SIG-M5 (cell line): ENCODE measurements at places on chromosomes 12 and 14.

- no peak for DNase-seq
Measured at GRCh38 chr14:23559010-23559925, 3.2 kb downstream of the THTPA start.

DNA sequence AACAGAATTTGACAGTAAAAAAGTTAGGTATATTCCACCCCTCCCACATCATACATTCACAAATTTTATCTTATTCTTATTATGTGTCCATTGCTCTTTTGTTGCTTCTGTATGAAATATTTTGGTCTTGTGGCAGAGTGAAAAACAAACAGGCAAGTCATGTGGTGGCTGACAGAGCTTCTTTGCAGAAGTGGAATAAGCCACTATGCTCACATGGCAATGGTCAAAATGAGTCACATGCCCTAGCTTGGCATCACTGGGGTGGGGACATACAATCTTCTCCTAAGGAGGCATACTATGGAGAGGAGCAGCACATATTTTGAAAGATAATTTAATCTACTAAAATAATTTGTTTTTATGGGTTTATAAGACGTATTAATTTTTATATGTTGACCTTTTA is 27.7 kb upstream of the CMA1 start:
- no peak for DNase-seq

GRCh38 chr12:122859303-122860039 is 24.2 kb downstream of the HIP1R start:
- DNase-seq: no peak

GRCh38 chr12:43099691-43100163 is 452.3 kb downstream of the ADAMTS20 start:
- no peak for DNase-seq

DNA sequence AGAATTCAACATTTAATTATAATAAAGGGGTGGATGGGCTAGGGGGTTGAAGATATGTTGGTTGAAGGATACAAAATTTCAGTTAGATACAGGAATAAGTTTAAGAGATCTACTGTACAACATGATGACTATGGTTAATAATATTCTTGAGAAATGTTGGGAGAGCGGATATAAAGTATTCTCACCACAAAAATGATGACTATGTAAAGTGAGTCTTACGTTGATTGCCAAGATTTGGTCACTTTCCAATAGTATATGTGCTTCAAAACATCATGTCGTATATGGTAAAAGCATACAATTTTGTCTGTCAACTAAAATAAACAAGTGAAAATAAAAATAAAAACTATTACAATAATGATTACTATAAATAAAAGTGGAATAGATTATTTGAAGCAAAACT is 802.0 kb downstream of the C12orf50 start:
- DNase-seq: no peak

- DNase-seq: no peak
Measured at GRCh38 chr14:94088516-94088915, 7.4 kb downstream of the IFI27L1 start.

DNA sequence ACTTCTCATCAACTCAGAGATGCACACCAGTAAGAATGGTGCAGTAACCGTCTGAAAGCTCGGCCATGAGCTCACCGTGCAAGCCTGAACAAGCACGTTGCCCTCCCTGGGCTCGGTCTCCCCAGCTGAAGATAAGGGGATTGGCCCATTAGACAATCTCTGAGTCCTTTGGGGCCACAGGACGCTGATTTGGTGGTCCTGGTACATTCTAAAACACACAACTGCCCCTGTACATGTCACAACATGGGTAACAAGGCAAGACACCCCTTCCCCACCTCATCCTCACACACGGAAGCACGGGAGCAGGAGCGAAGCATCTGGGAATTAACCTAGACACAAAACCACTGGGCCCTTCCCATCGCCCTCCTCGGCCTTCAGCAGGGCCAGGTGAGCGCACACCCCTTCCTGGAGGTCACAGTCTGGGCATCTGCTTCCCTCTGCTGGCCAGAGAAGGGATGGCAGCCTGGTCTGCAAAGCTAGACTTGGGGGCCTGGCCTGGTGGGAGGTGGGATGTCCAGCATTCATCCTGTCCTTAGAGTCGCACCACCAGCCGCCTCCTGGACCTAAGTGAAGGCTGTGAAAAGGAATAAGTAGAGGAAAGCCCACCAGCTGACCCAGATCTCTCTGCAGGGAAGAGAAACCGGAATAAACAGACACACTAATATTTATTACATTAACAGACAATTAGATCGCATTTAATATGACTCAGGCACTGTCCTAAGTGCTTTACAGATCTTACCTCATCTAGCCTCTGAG is 18.9 kb upstream of the SMUG1 start:
- no peak for DNase-seq

GRCh38 chr14:76227450-76228050 is 75.8 kb downstream of the GPATCH2L start:
- DNase-seq: no peak

DNA sequence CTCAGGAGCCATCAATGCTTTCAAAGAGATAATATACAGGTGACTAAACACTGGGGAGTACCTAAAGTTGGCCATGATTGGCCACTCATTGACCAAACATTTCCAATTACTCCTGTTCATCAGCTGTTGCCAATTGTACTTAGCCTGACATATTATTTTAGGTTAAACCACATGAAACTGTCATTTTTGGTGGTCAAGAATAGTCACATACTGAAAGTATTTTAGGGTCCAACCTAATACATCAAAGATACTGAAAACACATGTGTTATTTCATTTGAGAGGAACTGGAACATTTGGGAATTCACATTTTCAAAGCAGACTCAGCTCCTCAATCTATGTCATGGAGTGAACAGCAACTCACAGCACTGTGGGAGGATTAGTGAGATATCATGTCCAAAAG is 63.9 kb upstream of the KCNA5 start:
- DNase-seq: no peak

- DNase-seq: no peak
Measured at GRCh38 chr12:118148287-118148686, 12.4 kb downstream of the PEBP1 start.

DNA sequence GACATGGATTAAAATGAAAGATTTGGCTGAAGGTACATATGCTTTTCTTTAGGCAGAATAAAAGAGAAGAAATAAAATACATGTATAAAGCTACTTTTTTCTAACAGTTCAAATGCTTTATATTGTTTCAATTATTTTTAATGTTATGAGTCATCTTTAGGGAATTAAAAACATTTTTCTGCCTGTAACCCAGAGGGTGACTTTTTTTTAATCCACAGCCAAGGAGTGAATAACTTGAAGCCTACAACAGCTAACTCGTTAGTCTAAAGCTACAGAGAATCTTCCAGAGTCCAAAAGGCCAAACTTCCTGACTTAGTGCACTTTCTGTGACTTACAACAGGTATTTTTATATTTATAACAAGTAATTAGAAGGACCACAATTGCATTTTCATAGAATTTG is 151.6 kb downstream of the SEC23A start:
- no peak for DNase-seq

DNA sequence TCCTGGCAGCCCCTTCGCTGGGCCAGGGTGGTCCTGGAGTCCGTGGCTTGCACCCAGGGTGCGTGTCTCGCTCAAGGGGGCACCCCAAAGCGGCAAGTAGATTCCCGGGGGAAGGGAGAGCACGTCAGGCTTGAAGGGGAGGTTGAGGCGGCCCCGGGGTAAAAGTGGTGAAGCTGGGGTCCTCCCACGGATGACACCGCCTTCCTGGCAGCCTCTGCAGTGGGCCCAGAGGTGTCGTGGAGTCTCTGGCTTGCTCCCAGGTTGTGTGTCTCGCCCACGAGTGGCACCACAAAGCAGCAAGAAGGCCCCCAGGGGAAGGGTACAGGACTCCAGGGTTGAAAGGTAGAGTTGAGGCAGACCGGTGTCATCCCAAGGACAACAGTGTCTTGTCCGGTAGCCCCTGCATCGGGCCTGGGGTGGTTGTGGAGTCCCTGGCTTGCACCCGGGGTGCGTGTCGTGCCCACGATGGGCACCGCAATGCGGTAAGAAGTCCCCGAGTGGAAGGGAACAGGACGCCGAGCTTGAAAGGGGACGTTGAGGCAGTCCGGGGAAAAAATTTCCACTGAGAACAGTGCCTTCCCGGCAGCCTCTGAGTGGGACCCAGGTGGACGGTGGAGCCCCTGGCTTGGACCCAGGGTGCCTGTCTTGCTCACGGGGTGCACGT is 158.0 kb upstream of the ALG10B start:
- no peak for DNase-seq

DNA sequence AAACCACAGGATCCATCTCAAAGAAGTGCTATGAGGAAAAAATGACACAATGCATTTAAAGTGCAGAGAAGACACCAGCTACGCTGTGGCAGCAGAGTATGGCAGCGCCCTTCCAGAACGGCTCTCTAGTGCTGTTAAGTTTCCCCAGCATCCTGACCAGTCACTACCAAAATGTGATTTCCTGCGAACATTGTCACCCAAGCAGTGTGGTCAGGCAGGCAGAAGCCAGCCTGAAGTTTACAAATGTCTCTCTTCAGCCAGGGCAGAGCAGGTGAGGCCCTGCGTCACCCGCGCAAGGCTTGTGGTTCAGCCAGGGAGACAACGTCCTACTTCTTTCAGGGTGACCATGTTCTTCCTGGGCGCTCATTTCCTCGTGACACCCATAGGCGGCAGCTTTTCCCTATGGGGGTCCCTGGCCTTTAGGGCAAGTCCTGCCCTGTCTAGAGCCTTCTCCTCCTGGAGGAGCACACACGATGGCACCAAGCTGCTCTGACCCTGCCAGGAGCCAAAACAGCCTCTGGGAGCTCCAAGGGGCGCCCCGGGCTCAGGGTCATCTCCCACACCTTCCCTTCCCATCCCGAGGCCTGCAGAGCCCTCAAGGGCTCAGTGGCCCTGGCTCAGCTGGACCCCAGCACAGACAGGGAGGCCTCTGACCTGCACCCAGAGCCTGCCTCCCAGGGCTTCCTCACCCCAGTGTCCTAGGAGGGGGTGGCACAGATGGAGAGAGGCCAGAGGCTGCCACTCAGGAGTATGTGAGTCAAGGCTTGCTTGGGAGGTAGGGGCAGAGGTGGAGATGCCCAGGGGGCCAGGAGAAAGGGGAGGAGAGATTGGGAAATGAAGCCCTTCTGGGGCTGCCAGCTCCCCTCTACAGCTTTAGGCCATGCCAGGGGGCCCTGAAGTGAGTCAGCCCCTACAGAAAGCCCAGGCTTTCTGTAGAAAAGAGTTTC is 41.9 kb downstream of the PSMA6 start:
- DNase-seq: no peak

DNA sequence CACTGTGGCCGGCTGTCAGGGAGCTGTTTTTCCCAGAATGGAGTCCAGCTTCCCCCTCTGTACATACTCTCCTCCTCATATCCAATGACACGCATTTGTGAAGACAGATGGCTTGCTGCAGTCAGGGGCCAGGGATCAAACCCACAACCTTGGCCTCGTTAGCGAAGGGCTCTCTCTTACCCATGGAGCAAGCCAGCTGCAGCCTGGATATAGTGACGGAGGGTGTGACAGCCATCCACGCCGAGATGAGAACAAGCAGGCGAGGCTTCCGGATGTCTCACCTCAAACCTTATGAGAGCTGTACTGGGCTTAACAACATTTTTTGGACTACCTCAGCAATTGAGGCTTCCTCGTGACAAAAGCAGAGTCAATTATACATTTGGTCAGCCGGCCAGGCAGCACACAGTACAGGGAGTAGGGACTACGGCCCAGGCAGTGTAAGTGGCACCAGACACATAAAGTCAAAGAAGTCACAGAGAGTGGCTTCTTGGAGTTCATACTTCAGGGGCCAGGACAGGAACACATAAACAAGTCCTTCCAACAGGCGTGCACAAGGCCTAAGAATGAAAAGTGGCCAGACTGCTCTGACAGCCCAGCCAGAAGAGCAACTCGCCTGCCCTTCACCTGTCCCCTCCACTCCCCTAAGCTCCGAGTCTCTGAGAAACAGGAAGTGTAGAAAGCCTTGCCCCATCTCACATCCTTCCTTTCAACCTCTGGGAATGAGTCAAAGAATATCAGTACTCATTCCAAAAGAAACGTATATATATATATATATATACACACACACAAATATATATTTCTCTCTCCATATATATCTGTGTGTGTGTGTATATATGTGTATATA is 115.1 kb downstream of the TTC7B start:
- DNase-seq: no peak

DNA sequence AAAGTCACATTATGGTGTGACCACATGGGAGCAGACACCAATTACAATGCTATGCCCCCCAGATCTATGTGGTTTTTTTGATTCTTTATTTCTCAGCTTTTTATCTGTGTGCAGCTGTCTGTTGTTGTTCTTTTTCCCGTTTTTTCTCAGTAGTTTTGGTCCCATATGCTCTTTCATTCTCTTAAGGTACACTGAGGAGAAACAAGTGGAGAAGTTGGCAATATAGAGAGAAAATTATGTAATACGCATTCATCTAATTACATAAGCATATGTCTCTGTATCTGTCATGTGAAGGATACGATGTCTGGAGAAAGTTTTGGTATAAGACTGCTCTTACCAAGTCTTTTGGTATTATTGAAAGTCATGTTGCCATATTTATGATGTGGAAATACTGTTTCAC is 819.0 kb downstream of the NRXN3 start:
- no peak for DNase-seq

DNA sequence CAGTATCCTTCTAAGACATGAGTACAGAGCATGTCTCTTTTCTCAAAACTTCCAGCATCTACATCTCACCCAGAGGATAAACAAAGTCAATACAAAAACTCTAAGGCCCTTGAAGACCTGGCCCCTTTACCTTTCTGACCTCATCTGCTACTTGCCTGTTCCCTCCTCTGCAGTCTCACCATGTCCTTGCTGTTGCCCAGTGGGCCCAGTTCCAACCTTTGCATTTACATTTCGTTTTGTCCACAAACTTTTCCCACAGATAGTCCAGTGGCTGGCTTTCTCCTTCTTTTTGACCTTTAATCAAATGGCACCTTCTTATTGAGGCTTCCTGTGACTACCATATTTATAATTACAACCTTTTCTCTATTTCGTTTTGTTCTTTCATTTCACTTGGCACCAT is 1.6 kb downstream of the IRAK4 start:
- DNase-seq: no peak

DNA sequence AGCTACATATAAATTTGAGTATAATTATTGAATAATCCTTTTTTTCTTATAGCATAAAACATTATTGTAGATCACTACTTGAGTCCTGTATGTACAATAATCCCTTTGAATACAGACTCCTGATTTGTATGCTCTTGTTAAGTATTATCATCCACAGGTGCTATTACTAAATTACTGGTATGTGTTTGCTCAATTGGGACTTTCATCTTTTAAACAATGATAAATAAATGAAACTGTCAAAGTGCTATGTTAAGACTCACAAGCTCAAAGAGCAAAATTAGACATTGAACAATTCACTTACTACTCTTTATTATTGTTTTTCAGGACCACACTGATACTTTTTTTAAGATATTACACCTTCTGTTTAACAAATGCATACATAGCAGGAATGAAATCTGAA is 17.8 kb downstream of the MIA2 start:
- no peak for DNase-seq

DNA sequence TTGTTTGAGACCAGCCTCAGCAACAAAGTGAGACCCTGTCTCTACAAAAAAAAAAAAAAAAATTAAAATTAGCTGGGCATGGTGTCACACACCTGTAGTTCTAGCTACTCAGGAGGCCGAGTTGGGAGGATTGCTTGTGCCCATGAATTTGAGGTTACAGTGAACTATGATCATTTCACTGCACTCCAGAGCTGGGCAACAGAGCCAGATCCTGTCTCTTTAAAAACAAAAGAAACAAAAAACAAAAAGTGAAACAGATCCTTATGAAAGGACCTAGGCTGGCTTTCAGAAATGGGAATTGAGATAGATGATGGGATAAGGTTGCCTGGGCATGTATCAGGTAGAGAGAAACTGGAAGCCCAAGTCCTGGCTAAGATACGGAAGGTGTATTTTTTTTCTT is 13.9 kb downstream of the ACTR6 start:
- no peak for DNase-seq

GRCh38 chr14:69838881-69839416 is 40.3 kb upstream of the SMOC1 start:
- no peak for DNase-seq
